SHP77 (cell line): ENCODE measurements at places on chromosomes 11 and 22.

- no peak for DNase-seq
These were observed 146.5 kb downstream of the MYO18B start for GRCh38 chr22:25888399-25889054.

- DNase-seq = no peak
These were observed 696 bp downstream of the KRTAP5-5 start for GRCh38 chr11:1630271-1630670.

DNA sequence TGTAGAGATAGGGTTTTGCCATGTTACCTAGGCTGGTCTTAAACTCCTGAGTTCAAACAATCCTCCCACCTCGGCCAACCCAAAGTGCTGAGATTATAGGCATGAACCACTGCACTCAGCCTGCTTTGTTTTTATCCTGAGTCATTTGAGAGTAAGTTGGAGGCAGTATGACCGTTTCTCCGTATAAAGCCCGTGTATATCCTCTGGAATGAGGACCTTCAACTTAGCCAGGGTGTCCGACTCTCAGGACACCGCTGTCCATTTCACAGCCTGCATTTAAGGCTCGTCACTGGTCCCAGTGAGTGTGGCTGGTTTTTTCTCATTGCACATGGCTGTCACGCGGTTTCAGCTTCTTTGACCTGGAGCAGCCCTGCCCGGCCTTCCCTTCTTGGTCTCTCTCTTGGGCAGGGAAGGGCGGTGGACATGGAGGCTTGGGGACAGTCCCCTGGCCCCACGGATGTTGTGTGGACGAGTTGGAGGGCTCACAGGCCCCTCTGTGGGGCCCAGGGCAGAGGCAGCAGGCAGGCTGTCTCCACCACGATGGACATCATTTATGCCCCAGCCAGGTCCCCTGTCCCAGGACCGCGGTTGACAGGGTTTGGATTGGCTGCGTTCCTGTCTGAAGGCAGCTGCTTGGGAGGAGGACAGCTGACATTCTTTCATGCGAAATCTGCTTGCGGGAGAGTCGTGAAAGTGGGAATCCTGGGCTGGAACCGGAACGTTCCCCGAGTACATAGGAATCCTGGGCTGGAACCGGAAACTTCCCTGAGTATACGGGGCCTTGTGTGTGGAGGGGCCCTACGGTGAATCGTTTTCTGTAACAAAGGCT is 93.3 kb downstream of the KCNQ1 start:
- no peak for DNase-seq

GRCh38 chr22:35879351-35879750 is 149.3 kb downstream of the RBFOX2 start:
- DNase-seq = no peak

DNA sequence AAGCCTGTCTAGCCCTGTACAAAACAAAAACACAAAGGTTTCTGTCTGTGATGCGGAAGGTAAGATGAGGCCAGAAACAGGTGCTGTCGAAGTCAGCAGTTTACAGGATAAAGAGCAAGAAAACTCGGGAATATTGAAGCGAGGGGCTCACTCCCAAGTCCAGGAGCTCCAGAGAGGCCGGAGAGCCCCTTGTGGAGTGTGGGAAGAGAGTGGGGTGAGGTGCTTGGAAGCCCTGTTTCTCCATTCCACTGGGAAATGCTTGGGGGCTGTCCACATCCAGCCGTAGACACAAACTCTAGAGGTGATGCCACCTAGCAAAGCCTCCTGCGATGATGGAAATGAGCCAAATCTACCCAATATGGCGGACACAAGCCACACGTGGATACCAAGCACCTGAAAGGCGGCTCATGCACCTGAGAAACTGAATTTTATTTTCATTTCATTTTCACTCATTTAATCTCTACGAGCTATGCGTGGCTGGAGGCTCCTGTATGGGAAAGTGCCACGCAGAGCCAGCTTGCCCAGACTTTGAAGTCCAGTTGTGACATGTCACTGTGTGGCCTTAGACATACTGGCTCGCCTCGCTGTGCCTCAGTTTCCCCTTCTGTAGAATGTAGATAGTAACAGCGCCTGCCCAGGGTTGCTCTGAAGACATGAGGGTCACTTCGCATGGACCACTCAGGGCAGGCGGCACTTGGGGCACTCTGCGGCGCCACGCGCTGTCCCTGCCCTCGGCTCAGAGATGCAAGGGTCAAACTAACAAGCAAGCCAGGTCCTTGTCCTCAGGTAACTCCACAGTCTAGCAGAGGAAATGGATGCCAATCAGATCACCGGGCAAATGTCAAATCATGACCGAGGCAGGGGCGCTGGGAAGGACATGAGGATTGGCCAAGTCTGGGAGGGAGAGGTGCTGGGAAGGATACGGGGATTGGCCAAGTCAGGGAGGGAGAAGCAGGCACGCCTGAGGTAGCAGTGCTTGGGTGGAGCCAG is 684.7 kb downstream of the TBC1D22A start:
- no peak for DNase-seq

DNA sequence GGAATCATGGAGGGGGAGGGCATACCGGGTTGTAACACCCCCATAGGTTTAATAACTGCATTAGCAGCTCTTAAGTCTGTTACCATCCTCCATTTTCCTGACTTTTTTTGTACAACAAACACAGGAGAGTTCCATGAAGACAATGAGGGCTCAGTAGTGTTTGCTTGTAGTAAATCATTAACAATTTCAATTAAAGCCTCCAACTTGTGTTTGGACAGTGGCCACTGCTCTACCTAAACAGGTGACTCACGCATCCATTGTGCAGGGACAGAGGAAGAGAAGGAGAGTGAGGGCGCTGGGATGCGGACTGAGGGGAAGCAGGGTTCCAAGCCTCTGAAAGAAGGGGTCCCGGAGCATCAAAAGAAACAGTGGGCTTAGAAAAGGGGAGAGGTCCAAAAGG is 21.3 kb upstream of the MTNR1B start:
- DNase-seq = no peak

DNA sequence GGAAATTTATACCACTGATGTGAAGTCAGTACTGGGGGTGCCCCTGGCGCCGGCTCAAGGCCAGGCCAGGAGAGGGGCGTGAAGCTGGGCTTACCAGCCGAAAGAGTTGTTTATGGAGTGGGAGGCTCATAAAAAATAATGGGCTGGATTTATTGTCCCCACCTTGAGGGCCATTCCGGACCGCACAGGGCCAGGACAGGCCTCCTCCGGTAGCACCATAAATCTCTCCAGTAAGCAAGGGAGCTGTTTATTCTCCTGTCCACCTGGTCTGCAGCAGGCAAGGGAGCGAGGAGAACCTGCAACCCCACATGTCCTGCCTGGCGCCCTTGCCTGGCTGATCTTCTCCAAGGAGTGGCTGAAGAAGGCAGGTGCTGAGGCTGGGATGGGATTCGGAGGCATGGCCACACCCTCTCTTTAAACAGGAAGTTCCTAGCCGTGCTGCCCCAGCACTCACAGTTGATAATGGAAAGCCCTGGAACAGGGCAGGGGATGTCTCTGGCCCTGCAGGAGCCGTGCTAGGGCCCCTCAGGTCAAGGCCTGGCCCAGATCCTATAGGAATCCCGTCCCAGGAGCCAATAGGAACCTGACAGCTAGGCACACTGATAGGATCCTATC is 65.1 kb downstream of the SCUBE1 start:
- DNase-seq = peak; percentile 55

GRCh38 chr11:131422496-131422895 is 52.1 kb downstream of the NTM start:
- DNase-seq = no peak

DNA sequence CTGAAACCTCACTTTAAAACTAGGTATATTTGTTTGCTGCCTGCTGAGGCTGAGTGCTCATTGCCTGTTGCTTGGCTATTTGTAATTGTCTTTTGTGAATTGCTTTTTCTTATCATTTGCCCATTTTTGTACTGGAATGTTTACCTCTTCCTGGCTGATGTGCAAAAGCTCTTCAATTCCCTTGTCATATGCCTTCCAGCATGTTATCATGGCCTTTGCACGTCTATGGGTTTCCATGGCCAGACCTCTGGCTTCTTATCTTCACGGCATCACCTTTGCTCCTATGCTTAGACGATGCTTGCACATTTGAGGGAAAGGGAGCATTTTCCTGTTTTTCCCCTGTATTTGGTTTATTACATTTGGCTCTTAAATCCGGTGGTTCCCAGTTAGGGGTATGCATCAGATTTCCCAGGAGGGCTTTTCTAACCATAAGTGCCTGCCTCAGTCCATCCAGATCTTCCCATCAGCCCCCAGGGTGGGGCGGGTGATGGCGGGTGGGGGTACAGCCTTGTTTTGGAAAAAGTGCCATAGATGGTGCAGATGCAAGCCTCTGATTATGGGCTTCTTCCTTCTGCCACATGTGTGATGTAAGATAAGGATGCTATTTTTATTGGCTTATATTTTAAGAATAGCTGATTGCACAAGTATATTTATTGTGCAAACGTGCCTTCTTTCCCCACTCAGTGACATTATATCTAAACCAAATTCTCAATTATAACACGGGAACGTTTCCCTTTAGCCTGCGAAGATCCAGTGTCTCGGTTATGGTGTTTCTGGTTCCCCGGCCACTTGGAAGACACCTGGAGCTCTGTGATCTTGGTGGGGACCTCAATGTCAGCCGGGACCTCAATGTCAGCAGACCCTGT is 70.6 kb upstream of the SEPTIN5 start:
- DNase-seq = no peak

GRCh38 chr22:49152939-49153770 is 674.5 kb downstream of the BRD1 start:
- no peak for DNase-seq

DNA sequence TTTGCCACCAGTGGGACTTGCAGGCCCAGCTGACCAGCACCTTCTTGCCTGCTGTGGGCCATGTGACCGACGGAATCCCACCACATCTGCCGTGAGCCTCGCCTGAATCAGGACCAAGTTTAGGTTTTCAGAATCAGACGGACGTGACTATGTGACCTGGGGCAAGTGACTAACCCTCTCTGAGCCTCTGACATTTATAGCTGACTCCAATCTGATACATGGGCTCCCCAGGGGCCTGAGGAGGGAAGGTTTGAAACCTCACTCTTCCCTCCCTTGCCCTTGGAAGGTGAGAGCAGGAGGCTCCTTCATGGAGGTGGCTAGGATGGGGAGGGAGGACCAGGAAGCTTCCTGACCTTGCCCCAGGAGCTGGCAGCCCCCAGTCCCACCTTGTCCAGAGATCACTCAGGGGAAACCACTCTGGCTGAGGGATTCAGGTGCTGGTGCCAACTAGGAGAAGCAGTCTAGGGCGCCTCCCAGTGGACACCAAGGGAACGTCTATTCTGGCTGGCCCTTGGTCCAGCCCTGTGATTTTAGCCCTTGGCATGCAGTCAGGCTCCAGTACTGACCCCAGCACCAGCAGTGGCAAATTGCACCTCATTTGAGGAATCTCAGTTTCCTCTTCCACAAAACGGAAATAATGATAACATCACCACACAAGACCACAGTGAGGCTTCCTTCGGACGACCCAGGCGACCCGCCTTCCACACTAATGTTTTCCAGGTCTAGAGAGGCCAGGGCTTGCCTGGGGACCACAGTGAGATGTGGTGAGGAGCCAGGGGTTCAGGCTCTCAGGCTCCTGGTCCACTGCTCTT is 47.2 kb upstream of the SYT7 start:
- peak; percentile 74 for DNase-seq

DNA sequence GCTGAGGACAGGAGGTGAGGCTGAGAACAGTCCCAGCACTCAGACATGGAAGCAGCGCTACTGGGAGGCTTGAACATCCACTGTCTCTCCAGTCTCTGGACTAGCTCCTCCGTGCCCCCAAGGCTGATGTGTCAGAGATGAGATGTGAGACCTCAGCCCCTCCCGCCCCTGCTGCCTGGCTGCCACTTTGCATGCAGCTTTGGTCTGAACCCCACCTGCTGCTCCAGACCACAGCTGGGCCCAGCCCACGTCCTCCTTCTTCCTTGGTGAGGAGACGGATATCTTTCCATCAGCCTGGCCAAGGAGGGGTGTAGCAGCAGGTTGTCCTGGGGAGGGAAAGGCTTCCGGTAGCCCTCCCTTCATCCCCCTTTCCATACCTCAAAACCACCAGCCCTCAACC is 148.0 kb upstream of the B3GAT1 start:
- no peak for DNase-seq

DNA sequence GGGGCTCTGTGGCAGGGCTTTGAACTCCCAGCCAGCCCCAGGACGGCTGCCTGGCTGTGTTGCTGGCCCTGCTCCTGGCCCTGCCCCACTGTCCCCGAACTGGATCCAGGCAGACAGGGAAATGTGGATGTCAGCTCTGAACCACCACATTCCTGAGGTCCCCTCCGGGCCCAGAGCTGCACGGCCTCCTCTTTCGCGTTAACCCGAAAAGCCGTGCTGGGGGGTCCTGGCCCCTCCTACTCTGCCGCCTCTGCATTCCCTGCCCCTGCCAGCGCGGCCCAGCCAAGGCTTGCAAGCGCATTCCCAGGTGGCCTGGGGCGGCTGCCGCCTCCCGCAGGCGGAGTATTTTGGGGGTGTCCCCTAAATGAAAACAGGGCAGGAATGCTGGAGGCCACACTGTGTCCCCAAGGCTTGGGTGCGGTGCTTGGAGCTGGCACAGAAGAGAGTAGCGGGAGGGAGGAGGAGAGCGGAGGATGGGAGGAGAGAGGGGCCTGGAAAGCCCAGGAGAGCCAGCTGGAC is 5.4 kb downstream of the LINC01488 start:
- DNase-seq = no peak

GRCh38 chr11:113577356-113578032 is 102.3 kb upstream of the DRD2 start:
- DNase-seq = no peak

GRCh38 chr22:22593250-22593649 is 34.2 kb upstream of the PRAME start:
- no peak for DNase-seq

GRCh38 chr11:130611791-130612251 is 163.4 kb downstream of the ADAMTS15 start:
- no peak for DNase-seq

DNA sequence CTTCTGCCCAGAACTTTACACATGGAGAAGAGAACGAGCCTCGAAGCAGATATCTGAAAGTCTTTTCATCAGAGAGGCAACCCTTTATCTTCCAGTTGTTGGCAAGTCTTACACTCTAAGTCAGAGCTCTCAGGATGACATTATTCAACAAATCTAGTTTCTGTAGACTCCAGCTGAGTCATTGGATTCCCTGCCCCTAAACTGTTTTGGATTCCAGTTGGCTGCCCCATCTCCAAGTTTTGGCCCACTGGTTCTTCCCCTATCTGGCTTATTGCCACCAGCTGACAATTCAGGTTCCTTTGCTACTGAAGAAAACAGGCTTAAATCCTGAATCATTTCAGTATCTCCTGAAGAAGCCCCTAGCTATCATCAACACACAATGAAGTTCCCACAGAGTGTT is 14.2 kb downstream of the SAAL1 start:
- no peak for DNase-seq

GRCh38 chr11:77590194-77590782 is 535 bp downstream of the AQP11 start:
- DNase-seq = peak; percentile 71

GRCh38 chr11:10990637-10991193 is 132.9 kb upstream of the ZBED5 start:
- DNase-seq = no peak
